ENCODE measurements at places on chromosomes 2 and 18.

DNA sequence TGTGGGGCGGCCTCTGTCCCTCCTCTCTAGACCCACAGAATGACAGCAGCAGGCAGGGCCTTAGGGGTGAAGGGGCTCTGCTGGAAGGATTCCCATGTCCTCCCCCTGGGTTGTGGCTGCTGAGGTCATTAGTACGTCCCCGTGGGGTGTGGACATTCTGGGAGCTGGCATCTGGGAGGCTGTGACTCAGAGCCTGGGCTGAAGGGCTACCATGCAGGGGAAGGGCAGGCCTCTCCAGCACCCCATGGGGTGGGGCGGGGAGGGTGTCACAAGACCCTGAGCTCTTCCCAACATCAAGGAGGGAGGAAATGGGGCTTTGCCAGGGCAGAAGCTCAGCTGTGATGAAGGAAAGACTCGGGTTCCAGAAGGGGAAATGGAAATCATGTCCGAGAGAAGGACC, 105.8 kb upstream of the SMAD2 start:
- no peak for DNase-seq

- DNase-seq: no peak
Observed at GRCh38 chr2:144085016-144085415, 434.9 kb downstream of the ZEB2 start.

DNA sequence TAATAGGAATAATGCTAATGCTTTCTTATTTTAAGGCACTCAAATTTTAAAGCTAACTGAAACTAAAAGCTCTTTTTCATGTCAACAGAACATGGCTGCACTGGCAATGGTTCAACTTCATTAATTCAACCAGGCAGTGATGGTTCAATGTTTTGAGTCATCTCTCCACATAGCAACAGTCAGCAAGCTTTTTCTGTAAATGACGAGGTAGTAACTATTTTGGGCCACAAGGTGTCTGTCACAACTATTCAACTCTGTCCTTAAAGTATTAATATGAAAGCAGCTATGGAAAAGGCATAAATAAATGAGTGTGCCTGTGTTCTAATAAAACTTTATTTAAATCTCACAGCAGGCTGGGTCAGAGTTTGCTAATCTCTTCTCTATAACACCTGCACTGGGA, 1425.6 kb upstream of the PIK3C3 start:
- no peak for DNase-seq

- DNase-seq: no peak
Observed at GRCh38 chr2:74915743-74916142, 42.7 kb upstream of the POLE4 start.

- DNase-seq: no peak
Observed at GRCh38 chr2:212117926-212118325, 420.7 kb downstream of the ERBB4 start.

- DNase-seq: no peak
Observed at GRCh38 chr2:5121642-5122041, 570.5 kb upstream of the SOX11 start.

- no peak for DNase-seq
Observed at GRCh38 chr2:43055086-43055912, 171.1 kb downstream of the ZFP36L2 start.

DNA sequence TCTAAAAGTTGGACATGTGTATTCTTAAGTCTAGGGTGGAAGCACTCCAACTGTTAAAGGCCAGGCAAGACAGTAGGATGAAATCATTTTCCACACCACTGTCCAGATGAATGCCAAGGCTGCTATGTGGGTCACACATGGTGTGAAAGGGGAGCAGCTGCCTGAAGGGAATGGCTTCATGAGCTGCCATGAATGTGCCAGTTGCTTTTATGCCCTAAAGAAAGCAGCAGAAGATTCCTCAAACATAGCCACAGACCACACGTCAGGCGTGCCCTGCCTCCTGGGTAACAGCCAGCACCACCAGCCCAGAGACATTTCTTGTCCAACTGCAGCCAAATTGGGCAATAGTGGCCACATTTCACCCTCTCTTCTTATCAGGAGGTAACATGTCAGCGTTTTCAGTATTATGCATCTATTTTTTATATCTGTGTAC, 130.2 kb downstream of the MTCL1 start:
- DNase-seq: no peak

GRCh38 chr2:143875295-143876233, 644.4 kb downstream of the ZEB2 start:
- DNase-seq: no peak

GRCh38 chr2:189153619-189154018, 25.9 kb downstream of the COL5A2 start:
- DNase-seq: no peak

DNA sequence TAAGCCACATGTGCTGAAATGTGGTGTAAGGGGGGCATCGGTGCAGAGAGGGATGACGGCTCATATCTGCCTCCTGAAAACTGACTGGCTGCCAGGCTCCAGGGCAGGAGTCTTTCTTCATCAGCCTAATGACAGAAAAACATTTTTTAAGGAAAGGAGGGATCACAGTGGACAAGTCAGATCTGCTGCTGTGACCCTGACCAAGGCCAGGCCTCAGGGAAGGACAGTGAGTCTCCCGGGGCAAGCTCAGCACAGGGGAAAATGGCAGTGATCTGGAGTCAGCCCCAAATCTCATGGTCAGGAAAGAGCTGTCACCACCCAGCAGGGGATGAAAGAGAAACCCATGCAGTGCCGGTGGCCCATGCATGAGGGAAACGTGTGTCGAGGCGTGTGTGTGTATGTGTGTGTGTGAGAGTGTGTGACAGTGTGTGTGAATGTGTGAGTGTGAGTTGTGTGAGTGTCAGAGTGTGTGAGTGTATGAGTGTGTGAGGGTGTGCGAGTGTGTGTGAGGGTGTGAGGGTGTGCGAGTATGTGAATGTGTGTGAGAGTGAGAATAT, 134.5 kb downstream of the INHBB start:
- DNase-seq: no peak

DNA sequence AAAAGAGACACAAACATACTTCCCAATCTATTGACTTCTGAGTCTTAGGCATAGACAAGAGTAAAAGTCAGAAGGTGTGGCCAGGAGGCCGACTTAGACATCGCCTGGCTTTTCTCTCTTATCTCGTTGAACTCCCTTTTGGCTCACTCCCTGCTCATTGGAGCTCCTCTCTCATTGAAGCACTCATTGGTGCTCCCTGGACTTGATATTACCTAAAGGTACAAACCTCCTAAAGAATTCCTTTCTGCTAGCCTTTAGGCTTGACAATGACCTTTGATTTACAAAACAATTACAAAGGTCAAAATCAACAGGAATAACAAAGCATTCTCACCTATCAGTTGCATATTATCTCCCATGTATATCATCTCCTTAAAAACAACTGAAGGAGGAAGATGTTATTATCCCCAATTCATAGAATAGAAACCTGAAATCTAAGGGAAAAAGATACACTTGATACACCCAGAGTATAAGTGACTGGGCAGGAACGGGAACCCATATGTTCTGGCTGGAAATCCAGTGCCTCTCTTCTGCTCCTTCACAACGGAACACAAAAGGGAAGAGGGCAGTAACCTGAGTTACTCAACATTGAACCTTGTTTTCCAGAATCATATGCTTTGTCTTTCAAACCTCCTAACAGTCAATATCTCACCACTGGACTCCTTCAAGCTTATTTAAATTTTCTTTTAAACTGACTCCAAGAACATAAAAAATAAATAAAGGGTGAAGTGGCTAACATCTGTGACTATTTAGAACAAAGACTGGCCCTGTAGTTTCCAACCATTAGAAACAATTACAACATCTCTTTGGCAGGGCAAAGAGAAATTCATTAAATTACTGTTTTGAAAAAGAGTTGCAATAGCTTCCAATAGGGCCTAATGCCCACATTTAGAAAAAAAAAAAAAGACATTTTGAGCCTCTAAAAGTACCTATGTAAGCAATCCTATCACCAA, 1247.9 kb downstream of the LRP1B start:
- DNase-seq: no peak

DNA sequence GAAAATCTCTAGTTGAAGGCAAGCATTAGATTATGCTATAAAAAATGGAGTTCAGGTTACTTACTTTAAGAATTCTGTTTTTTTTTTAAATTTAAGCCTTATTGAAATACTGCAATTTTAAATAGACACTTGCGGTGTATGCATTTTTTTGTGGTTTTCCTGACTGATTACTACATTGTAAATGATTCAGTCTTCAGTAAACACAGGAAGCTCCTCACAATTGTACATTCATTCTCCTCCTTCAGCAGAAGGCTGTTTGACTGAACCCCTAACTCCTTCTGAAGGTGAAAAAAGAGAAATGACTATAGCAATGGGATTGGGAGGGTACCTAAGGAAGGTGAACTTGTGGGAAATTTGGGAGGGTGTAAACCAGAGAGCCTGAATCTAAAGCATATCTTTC, 136.1 kb downstream of the GCA start:
- DNase-seq: no peak

GRCh38 chr2:8543383-8544170, 138.3 kb upstream of the ID2 start:
- DNase-seq: peak; percentile 69

DNA sequence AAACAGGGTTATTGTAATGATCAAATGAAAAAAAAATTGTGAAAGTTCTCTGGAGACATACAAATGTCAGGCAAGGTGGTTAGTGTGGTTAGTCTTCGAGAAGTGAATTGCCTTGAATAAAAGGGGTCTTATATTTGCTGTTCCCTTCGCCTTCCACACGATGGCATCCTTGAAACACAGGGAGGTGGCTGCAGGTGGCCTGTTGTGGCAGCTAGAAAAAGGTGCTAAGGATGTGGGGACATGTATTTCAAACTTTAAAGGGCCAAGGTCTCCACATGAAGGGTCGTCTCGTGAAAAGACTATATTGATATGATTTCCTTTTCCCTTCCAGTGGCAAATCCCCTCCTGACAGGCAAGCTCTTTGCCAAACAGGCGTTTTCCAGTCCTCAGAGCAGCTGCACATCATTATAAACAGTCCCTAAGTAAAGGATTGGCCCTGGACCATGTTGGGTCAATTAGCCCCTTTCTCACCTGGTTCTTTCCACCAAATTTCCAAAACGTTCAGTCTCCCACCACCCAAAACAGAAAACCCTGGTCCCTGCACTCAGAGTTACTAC, 68.5 kb downstream of the COPS8 start:
- DNase-seq: peak; percentile 35

DNA sequence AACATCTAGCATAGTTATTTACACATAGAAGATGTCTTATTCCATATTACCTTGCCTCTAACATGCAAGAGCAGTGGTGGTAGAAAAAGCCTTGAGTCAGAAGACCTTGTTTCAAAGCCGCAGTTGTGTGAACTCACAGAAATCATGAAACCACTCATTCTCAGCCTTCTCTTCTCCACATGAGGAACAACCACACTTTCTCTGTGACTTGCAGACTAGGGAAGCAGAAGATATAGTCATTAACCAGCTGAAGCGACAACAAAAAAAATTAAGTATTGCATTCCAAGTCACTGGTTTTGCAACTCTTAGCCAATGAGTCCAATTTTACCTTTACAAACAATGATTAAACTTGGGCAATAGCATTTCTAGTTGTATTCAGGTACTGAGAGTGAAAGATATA, 19.0 kb downstream of the TWSG1 start:
- peak; percentile 17 for DNase-seq

DNA sequence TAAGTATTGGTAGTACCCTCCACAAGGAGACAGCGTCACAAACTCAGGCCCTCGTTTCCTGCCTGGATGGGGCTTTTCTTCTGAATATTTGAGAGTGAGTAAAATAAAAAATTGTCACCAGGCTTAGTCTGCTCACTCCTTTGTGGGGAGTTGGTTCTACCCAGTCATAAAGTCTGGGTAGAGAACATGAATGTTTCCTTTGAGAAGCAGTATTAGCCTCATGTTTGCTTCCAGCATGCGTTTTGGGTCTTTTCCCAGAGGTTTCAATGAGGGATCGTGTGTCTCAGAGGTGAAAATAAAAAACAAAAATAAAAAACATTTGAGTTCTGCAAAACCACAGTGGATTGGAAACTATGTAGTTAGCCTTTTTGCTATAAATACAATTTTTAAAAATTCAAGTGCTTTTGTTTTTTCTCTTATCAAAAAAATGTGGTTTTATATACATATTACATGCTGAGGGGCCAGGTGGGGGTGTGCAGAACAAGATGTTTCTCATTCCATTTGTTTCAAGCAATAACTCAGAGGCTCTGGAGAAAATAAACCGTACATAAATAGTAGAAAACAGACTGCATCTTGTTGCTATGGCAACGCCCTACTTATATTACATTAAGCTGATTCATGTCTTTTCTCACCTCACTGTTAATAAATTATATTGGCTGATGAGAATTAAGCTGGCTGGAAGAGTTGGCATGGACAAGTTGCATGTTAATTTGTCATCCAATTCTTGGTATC, 225.4 kb upstream of the FBXO11 start:
- no peak for DNase-seq

GRCh38 chr18:6374935-6375529, 39.7 kb downstream of the L3MBTL4 start:
- DNase-seq: no peak

- no peak for DNase-seq
Observed at GRCh38 chr2:240901986-240902614, 4.0 kb upstream of the CROCC2 start.

DNA sequence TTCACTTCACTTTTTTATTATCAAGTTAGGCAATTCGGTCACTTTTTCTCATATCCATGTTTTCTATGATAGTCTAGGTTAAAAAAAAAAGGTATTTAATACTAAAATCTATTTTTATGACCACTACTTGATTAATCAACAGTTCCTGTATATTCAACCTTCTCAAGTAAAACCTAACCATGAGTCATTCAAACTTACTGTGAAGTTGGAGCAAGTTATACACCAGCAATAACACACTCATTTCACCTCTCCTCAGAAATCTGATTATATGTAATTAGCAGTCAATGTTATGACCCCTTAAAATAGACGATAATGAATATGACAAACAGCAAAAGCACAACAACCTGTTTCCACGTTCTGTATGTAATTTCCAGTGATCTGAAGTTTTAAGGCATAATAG, 35.0 kb upstream of the ADAM17 start:
- DNase-seq: no peak

DNA sequence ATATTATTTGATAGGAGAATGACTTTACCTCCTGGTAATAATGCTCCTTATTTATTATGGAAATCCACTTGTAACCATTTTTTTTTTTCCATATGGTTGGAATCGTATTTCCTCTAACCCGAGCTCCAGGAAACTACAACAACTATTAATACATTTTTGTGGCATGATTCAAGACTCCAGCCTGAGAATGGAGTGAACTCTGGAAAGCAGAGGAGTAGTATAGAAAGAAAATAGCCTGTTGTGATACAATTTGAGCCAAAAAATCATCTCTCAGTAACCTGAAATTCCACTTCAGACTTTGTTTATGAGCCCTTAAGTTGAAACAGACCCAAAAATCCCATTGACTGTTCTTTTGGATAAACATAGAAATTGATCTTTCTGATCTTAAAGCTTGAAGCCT, 921.1 kb downstream of the SOCS6 start:
- DNase-seq: no peak

DNA sequence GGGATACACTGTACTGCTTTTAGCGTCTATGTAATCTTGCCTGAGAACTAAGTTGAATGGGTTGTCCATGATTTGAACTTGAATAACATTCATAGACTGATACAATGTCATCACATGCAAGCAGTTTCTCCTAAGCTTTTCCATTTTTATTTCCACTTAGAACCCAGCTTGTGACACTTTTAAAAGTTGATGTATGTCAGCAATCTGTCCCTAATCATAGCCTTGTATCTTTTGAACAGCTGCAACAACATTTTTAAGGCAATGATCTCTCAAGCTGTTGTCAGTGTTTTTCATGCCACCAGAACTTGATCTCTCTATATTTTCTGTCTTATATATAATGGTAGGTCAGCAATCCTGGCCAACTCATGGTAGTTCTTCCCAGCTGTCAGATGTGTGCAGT, 185.0 kb downstream of the DOK6 start:
- no peak for DNase-seq

- DNase-seq: no peak
Observed at GRCh38 chr2:13616059-13616458, 899.3 kb downstream of the TRIB2 start.

GRCh38 chr2:201058914-201059313, 12.6 kb downstream of the HYCC2 start:
- DNase-seq: no peak
